ENCODE measurements at places on chromosomes 3 and 15.

- no peak for DNase-seq
Measured at GRCh38 chr3:171898192-171898591, 55.0 kb downstream of the TMEM212 start.

DNA sequence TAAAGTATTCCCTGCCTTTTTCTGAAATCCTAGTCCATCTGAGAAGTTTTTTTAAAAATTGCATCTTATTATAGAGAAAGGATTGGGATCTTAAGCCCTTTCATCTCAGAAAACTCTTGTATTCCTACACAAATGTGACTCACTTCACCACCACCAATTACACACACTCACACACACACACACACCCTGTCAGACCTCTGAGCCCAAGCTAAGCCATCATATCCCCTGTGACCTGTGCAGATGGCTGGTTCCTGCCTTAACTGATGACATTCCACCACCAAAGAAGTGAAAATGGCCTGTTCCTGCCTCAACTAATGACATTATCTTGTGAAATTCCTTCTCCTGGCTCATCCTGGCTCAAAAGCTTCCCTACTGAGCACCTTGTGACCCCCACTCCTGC lies 1181.9 kb downstream of the ROBO2 start:
- DNase-seq: no peak

DNA sequence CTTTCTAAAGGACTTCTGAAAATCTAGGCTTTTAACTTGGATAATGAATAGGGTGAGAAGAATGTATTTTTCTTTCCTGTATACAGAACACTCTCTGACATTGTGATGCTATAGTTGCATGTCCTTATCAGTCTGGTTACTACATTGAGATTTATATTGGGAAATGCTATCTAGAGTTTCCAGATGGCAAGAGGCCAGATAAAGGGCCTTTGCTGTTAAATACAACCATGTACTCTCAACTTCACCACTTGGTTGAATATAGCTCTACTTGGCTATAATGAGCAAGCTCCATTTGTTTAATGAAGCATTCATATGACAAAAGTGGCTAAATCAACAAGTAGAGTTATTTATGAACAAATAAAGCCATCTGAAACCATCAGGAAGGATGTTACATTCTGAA lies 91.0 kb downstream of the IGSF11 start:
- DNase-seq: no peak

- no peak for DNase-seq
Measured at GRCh38 chr3:151890721-151891141, 17.3 kb downstream of the SUCNR1 start.

DNA sequence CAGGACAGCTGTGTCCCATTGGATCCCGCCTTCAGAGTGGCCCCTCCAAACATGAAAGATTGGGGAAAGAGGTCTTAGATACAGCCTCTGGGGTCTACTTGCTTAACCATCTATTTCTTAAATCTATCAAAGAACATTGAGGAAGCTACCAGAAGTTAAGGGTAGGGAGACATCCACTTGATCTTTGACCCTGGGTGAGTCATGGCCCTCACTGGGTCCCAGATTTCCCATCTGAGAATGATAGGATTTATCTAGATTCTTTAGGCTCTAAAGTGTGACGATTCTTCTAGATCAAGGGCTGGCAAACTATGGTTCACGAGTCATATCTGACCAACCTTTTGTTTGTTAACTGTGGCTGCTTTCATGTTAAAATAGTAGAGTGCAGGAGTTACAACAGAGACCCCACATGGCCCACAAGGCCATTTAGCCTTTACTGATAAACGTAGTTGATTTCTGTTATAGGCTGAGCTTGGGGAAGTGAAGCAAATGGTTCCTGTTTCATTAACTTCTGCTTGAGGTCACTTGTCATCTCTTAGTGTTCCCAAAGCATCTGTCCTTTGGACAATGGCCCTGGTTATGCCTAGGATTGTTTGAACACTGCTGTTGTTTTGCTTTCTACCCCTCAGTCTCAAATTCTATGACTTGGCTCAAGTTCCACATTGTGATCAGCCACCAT lies 8.0 kb downstream of the MUC13 start:
- no peak for DNase-seq

GRCh38 chr15:91559066-91559465 lies 294.4 kb upstream of the SLCO3A1 start:
- no peak for DNase-seq

DNA sequence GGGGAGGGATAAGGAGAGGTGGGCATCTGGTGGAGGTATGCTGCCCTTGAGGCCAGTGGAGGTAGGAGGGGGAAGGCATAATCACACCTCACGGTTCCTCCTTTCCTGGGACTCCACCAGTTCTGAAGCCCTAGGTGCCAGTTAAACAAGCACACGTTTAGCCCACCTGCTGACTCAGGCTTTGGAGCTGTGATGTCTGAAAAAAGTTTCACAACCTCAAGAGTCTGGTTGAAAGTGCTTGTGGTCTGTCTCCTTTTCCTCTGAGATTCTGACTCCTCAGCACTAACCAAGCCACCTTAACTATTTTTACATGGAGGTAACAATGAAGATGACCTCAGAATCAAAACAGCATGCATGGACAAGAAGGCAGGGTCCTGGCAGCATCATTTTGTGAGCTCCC lies 23.0 kb downstream of the HPS3 start:
- no peak for DNase-seq

DNA sequence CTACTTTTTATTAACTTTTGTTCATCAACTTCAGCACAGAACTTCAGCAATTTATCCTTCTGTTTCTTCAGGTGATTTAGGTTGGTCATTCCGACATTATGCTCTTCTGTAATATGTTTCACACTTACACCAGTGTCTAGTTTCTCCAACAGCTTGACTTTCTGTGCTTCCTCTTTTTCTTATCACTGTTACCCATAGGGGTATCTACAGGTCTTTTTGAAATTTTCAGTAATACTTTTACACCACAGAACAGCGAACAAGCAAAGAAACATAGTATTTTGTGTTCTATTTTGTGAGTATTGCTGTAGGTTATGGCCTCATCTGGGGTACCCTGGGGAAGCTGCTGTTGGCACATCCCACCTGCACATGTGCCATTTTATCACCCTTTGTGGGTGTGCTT lies 260.7 kb downstream of the NSUN3 start:
- no peak for DNase-seq

- no peak for DNase-seq
Measured at GRCh38 chr3:49740427-49740826, 16.7 kb upstream of the GMPPB start.

DNA sequence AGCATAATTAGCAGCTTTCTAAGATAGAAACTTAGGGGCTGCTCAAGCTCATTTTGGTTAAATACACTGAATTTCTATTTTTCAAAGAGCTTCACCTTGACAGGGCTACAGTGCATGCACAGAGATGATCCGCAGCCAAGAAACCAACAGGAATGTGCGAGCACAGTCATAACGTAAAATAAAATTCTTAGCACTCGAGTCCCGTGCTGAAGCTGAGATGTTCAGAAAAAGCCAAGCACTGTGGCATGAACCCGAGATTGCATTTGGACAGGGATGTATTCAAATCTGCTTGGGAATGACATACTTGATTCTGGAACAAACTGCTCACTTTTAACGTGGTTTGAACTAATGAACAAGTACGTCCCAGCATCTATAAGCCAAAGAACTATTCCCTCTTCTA lies 340.3 kb downstream of the FOXP1 start:
- DNase-seq: no peak

DNA sequence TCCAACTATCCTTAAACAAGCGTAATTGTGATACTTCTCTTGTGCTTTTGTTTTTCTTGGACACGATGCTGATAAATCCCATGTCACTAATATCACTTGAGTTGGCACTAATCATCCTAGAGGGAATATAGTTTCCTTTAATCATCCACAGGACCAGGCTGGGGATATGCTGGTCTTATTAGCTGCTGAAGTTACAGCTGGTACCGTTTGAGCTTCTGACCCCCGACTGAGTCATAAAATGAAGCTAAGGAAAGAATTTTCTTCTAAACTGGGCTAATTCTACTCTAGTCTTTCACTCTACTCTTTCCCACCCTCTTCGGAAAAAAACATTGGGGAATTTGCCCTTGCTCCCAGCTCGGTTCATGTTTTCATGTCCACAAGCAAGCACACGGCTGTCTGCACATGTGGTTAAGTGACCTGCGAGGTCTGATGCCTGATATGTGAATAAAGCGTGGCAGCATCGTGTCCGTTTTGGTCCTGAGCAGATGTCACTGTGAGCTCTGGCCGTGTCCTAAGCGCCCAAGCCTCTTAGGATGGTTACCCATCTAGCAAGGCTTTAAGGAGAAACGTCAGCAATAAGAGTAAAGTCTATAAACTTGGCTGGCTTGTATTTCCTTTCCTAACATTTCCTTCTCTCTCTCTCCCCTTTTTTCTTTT lies 223.7 kb downstream of the ITPR1 start:
- no peak for DNase-seq

- no peak for DNase-seq
Measured at GRCh38 chr3:37892927-37893600, 31.4 kb downstream of the CTDSPL start.

DNA sequence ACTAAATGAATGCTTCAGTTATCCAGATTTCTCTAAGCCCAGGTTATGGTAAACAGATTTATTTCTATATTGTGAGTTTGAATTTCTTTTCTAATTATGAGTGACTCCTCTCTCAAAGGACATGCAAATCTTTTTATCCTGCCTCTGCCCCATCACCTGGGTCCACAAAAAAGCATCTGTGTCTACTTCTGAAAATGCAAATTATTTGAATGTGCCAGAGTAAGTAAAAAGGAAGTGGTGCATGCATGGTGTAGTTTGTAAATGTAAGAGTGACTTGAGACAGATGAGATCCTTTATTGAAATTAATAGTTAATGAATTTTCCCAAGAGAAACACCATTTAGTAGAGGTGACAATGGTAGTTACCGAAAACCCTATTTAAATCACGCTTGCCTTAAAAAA lies 26.9 kb downstream of the MCTP2 start:
- no peak for DNase-seq

DNA sequence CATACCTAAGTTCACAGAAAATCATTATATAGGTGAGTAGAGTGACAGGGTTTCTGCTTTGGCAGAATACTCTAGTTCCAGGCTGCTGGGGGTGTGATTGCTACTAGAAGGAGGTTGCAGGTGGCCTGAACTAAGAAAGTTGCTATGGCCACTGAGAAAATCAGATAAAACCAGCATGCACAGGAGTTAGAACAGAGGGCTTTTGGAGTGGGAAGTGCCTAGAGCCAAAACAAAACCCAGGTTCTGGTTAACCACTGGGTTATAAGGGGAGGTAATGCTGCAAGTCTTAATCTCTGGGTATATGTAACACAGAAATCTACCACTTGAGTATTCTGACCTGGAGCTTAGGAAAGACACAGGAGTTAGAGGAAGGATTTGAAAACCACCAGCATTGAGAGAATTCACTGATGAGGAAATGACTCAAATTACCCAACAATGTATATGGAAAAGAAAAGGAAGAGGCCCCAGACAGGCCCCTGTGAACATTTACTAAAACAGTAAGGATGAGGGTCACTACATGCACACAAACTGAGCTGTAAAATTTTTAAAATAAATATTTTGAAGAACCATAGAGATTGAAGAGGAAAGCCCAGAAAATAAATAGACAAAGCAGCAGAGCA lies 60.0 kb downstream of the PLOD2 start:
- DNase-seq: no peak

- no peak for DNase-seq
Measured at GRCh38 chr3:14980689-14981088, 33.3 kb downstream of the NR2C2 start.

DNA sequence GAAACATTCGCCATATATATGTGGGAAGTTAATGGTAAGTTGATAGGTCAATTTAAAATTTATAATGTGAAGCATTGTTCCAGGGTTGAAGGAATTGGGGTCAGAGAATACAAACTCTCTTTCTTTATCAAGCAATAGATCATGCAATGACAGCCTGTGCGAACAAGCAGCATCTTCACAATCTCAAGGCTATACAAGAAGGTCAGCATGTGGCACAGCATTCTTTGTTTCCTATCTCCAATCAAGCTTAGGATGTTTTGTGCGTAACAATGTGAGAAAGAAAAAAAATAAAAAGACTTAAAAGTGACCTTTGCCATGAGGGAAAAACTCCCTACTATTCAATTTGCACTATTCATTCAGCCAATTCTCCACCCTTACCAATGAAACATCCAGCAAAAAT lies 288.1 kb upstream of the NECTIN3 start:
- no peak for DNase-seq

DNA sequence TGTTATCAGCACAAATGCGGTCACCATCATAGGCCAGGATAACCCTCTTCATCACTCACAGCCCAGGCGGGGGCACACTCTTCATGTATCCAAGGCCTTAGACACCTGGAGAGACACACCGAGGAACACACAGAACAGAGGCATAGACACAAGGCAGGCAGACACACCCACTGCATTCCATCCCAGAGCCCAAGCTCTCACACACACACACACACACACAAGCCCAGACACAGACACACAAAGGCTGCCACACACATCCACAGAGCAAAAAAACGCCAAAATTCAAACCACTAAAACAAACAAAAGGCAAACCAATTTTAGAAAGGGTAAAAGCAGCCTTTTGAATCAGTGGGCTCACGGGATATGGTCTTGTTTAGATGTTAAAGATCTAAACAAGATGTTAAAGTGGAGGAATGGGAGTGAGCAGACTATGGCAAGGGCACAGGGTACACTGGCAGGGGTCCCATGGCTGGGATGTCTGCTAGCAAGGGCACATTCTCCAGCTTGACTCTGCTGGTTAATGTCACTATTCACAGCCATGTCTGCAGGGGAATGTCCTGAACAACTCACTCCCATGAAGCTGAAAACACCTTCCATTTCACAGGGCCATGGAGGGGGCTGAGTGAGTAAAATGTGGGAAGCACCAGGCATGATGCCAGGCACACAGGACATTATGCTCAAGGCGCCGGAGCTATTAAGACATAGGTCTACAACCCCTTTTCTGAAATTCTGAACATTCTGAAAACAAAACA lies 14.9 kb upstream of the CRABP1 start:
- DNase-seq: no peak

GRCh38 chr3:177591379-177591778 lies 394.1 kb upstream of the TBL1XR1 start:
- DNase-seq: no peak

- no peak for DNase-seq
Measured at GRCh38 chr3:153180860-153181372, 18.9 kb downstream of the RAP2B start.

DNA sequence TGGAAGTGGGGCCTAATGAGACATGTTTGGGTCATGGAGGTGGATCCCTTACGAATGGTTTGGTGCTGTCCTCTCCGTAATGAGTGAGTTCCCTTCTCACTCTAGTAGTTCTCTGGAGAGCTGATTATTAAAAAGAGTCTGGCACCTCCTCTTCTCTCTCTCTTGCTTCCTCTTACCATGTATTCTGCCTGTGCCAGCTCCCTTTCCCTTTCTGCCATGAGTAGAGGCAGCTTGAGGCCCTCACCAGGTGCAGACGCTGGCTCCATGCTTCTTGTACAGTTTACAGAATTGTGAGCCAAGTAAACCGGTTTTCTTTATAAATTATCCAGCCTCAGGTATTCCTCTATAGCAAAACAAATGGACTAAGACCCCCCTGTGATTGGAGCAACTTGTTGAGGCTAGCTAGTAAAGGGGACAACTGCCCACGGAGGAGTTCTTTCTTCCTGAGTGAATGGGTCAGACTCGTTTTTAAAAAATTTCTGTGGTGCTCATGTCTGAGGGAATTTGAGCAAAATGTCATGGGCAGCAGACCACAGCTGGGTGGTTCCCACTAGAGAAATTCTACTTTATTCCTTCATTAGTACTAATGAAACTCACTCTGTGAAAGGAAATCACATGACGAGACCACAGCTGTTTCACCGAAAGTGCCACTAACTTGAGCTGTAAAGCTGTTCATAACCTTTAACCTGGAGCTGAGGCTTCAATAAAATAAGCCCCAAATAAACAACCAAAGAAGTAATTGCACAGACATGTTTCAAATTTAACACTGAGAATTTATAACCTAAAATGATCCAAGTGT lies 210.0 kb downstream of the NFKBIZ start:
- DNase-seq: no peak

- no peak for DNase-seq
Measured at GRCh38 chr15:101426761-101427333, 62.7 kb downstream of the PCSK6 start.
